T-helper 1 cell (primary cell): ENCODE measurements at places on chromosomes 16 and 17.

GRCh38 chr17:50013079-50013478 is 18.1 kb upstream of the DLX3 start:
- no peak for DNase-seq

GRCh38 chr17:16129441-16130205 is 85.7 kb downstream of the NCOR1 start:
- no peak for DNase-seq

- peak; percentile 65 for DNase-seq
These were observed 6.1 kb upstream of the PDP2 start for GRCh38 chr16:66874079-66874775.

- DNase-seq: peak; percentile 28
These were observed 584 bp upstream of the STAT5B start for GRCh38 chr17:42276609-42277341.

DNA sequence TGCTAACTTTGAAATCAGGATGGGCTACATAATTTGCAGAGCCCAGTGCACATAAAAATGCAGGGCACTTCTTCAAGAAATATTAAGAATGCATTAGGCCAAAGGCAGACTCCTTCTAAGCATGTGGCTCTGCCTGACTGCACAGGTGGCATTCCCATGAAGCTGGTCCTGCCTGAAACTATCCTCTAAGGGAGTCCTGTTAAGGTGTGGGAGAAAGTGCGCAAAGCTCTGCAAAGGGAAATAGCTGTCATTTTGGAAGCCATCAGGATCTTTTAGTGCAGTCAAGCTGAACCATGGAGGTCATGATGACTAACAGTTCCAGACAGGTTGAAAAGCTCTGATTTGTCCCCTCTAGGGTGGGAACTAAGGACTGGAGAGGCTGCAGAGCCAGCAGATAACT is 41.9 kb upstream of the CRHR1 start:
- no peak for DNase-seq

DNA sequence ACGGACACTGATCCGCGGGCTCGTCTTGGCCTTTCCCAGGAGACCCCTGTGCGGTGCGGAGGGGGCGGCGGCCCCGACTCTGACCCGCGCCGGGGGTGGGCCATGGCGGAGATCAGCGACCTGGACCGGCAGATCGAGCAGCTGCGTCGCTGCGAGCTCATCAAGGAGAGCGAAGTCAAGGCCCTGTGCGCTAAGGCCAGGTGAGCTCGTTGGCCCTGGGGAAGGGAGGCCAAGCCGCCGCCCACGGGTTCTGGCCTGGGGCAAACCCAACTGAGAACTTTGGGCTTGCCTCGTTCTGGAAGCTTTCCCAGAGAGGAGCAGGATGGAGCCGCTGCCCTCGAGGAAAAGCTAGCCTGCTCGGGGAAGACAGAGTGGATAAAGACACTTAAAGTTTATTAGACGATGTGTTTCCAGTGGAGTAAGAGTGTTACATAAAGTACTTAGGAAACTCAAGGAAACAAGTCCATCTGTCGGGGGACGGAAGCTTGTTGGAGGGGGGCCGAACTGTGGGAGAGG is 540 bp downstream of the PPP4C start:
- DNase-seq: no peak

DNA sequence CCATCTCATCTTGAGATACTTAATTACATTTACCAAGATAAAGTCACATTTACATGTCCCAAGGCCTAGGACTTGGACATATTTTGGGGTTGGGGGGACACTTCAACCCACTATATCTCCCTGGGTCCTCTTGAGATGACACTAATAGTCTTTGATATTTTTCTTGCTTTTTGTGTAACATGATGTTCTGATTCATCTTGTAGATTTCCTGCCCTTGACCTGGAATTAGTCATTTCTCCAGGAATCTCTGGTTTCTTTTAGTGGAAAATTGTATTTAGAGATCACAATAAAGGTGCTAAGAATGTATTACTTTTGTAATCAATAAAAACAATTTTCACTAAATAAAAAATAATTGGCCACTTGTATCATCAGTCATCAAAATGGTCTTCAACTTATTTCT is 157.3 kb downstream of the VPS53 start:
- DNase-seq: no peak

DNA sequence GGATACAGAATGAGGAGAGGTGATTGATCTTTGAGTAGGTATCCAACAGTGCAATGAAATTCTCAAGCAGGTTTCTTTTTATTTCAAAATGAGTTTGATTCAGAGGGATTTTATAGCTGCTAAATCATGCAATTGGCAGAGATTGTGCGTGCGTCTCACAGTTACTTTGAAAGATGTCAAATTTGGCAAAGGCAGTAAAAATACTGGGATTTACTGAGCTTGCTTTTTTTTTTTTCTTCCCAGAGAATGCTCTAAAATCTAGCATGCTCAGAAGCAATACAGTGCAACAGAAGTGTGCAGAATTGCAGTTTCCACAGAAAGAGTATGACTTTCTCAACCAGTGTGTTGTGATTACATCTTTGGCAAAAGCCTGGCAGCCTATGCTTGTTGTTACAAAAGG is 410.7 kb upstream of the GOT2 start:
- no peak for DNase-seq

DNA sequence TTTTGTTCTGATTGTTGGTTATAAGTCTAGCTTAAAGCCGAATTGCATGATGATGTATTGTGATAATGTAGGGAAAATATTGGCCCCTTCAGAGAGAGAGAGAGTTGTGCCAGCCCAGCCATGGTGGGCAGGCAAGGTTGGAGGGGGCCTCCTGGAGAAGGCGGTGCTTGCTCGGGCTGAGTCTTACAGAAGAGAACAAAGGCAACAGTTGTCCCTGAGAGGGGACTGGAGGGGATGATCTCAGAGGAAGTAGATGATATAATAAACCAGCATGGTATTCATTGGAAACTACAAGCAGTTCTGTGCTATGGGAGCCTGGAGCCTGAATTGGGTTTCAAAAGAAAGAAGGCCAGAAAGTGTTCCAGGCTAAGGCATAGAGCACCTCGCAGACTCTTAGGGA is 173.8 kb downstream of the RPTOR start:
- no peak for DNase-seq

- no peak for DNase-seq
These were observed 85.6 kb upstream of the RPRML start for GRCh38 chr17:47064684-47065083.

- DNase-seq: peak; percentile 80
These were observed 14.0 kb downstream of the FMNL1 start for GRCh38 chr17:45235416-45236281.

GRCh38 chr16:8679151-8679550 is 4.7 kb downstream of the ABAT start:
- DNase-seq: no peak

DNA sequence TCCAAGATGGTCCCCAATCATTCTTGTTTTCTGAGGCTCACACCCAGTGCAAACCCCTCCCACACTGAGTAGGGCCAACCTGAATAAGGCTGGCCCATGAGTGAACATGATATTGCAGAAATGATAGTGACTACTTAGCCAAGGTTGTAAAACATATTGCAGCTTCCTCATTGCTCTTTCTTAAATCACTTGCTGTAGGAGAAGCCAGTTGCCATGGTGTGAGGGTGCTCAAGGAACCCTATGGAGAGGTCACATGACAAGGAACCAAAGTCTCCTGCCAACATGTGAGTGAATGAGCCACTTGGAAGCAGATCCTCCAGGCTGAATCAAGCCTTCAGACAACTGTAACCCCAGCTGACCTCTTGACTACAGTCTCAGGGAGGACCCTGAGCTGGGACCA is 191.4 kb downstream of the RGS9 start:
- no peak for DNase-seq

- no peak for DNase-seq
These were observed 85.9 kb upstream of the PLCG2 start for GRCh38 chr16:81693041-81693743.

GRCh38 chr16:30958175-30959079 is 873 bp downstream of the SETD1A start:
- DNase-seq: no peak

- DNase-seq: no peak
These were observed 15.5 kb downstream of the UNKL start for GRCh38 chr16:1398826-1399581.

DNA sequence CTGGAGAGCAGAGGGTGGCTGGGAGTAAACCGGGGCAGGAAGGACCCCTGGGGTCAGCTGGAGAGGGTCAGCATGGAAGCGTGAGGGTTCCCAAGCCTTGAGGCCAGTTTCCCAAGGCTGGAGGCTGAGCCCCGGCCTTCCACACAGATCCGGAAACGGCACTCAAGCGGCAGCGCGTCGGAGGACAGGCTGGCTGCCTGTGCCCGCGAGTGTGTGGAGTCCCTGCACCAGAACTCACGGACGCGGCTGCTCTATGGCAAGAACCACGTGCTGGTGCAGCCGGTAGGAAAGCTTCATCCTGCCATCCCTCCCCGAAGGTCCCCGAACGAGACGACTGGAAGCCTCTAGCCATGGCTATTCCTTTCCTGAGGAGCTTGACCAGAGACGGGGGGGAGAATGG is 26.0 kb downstream of the SGSM2 start:
- DNase-seq: no peak

DNA sequence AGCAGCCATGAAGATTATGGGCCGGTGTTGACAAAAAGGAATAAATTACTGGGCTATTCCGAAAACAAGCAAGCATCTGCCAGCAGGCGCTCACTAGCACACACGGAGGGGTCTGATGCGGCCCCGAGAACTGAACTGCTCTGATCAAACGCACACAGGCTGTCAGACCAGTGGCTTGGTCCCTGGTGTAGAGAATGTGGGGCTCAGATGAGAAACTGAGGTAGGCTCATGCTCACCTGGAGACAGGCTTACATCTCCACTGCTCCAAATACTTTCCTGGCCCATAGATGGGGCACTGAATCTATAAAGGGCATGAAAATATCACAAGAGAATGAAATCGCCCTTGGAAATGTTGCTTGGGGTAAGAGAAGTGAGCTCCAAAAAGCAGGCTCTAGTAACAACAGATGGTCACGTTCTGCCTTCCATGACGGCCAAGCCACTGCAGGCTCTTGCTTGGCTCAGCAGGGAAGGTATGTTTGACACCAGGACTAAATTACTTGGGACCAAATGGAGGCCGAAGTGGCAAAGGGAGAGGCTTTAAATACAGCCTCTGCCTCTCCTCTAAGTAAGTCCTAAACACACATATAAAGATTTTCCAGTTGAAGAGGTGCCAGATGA is 5.4 kb downstream of the ABR start:
- no peak for DNase-seq

DNA sequence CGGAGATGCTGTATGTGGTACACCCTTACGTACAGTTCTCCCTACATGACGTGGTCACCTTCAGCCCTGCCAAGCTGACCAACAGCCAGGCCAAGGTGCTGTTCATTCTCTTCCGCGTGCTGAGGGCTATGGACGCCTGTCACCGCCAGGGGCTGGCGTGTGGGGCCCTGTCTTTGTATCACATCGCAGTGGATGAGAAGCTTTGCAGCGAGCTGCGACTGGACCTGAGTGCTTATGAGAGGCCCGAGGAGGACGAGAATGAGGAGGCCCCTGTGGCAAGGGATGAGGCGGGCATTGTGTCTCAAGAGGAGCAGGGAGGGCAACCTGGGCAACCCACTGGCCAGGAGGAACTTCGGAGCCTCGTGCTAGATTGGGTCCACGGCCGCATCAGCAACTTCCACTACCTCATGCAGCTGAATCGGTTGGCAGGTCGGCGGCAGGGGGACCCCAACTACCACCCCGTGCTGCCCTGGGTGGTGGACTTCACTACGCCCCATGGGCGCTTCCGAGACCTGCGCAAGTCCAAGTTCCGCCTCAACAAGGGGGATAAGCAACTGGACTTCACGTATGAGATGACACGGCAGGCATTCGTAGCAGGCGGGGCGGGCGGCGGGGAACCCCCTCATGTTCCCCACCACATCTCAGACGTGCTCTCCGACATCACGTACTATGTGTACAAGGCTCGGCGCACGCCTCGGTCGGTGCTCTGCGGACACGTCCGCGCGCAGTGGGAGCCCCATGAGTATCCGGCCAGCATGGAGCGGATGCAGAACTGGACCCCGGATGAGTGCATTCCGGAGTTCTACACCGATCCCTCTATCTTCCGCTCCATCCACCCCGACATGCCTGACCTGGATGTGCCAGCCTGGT is 1.4 kb downstream of the WDR81 start:
- DNase-seq: no peak

- DNase-seq: no peak
These were observed 7.7 kb downstream of the ADAM11 start for GRCh38 chr17:44766409-44767038.

GRCh38 chr17:57284984-57285646 is 28.8 kb downstream of the MSI2 start:
- no peak for DNase-seq

DNA sequence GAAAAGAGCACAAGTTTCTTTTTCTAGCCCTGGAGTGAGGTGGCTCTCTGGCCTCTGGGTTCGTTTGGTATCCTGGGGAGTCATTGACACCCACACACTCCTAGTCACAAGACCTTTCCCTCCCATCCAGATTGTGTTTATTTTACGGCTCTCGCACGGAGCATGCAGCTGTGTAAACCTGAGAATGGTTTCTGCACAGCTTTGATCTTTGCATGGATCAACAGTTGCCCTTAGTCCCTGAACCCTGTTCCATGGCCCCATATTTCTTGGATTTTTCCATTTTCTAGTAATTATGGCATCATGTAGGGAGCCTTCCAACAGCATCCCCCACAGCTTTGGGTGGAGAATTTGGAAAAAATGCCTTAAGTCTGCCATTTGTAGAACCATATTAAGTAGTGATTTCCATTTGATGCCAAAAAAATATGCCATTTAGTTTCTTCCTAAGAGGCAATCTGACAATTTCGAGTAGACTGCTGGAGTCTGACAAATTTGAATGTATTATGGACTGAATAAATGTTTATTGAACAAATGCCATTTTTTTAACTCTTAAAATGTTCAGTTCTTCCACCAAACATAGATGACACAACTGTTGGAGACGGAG is 197.7 kb downstream of the WWOX start:
- DNase-seq: no peak

DNA sequence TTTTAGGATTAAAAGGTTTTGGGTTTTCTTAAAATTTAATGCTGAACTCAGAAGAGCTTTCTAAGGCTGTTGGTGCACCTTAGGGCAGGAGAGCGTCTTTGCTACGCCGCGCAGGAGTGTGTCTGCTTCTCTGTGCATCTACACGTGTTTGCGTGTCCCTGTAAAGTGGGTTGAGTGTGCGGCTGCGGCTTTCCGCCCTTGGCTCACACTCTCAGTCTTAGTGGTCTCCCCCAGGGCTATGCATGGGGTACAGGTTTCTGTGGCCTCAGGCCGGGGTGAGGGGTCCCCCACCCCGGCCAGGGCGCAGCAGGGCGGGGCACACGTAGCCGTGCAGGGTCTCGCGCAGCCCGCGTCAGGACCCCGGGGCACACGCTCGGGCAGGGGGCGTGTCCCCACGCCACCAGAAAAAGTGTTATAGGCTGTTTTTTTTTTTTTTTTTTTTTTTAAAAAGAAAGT is 727 bp upstream of the TENT4B start:
- peak; percentile 54 for DNase-seq

- DNase-seq: no peak
These were observed 926 bp downstream of the MYH10 start for GRCh38 chr17:8629371-8630226.

DNA sequence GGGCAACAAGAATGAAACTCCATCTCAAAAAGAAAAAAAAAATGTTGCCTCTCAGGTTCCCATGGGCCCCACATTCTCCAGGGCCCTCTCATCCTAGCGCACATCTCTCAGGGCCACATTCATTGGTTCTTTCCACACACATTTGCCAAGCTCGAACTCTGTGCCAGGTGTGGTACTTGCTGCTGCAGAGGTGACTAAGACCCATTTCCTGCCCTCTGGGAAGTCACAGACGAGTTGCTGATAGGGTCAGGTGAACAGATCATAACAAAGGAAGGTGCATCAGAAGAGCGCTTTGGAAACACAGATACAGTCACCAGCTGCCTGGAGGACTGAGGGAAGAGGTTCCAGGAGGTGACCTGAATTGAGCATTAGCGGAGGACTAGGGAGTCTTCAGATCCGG is 1.0 kb downstream of the GSDMA start:
- no peak for DNase-seq
